ENCODE measurements at places on chromosomes 1 and 21. TPM values are rescaled to one million over a fixed set of nuclear protein-coding genes. Genes with fewer than 3 reads are reported as not detected.

- DNase-seq, result peak; percentile 76
These were observed 61.4 kb downstream of the OLFML2B start for GRCh38 chr1:161962091-161962887.

GRCh38 chr1:182143825-182144645 lies 82.5 kb upstream of the ZNF648 start:
- DNase-seq, result peak; percentile 85

DNA sequence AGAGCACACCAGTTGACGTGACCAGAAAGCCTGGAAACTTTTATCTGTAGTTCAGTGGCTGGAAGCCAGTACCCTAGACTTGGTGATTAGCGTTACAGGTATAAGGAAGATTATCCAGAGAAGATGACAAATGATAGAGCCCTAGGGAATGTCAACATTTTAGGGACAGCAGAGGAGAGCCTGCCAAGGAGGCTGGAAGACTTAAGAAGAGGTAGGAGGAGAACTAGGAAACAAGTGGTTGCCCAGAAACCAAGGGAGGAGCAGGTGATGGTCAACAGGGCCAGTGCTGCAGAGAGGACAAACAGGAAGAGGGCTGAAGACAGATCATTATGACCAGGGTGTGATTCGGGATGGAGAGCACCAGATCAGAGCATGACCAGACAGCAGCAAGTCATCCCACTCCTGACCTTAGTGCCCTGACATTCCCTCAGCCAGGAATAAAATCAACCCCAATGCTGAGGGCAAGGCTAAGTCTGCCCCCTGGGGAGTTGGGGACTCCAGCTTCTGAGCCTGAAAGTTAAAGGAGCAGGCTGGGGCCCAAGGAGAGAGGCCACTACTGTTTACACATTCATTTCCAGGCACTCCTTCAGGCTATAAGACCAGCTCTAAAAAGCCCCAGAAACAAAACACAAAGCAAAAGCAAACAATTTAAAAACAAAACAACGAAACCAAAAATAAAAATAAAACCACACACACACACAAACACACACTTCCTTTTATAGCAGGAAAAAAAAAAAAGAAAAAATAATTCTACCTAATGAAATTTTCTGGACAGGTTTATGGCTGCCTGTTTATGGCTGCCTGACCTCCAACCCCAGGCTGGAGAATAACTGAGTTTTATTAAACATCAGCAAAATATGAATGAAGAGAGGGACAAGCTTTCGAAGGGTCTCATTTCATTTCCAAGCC lies 48.6 kb upstream of the LRRC52 start:
- DNase-seq, result no peak

DNA sequence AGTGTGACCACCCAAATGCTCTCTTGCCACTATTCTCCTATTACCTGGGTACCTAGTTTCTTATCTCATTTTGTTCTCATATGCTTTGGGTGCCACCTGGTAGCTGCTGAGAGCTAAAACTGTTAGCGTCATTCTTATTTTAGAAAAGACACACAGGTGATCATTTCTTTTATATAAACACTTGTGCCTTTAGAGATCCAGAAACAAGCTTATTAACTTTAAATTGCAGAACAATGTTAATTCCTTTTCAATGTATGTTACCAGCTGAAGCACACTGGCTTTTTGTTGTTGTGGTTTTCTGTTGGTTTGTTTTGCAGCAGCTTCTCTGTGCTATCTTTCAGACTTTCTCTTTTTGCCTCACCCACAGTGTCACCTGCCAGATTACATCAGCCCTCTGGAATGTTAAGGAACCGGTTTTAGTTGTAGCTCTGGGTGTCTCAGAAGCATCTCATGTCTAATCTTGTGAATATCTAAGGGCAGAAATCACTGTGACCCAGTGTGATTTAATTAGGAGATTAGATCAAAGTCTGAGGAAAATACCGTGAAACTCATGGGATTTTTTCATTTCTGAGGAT lies 43.4 kb upstream of the SLC19A2 start:
- DNase-seq, result no peak

DNA sequence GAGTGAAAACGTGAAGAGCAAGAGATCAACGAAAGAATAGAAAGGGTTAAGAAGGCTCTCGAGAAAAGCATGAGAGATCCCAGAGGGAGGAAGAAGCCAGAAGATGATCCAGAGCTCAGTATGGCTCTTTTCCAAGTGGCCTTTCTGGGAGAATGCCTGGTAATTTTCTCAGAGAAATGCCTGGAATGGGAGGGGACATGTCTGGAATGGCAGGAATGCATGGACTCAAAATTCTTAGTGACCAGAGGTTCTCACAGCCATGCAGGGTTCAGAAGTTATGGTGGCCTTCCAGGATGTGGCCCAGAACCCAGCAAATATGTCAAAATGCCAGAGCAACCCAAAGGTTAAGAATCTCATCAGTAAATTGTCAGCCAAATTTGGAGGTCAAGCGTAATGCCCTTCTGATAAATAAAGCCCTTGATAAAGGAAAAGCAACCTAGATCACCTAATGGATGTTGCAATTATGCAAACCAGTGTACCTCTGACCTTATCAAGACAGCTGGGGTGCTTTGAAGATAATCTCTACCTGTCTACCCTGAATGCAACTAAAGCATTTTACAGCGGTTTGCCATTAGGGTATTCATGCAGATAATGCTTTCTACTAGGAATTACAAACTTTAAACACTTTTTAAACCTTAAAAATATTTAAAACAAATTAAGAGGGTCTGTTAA lies 53.1 kb downstream of the NBPF6 start:
- peak; percentile 7 for DNase-seq

- DNase-seq, result no peak
These were observed 63.1 kb upstream of the MUTYH start for GRCh38 chr1:45403298-45403697.

GRCh38 chr1:47563201-47563600 lies 125.4 kb downstream of the FOXD2 start:
- no peak for DNase-seq

DNA sequence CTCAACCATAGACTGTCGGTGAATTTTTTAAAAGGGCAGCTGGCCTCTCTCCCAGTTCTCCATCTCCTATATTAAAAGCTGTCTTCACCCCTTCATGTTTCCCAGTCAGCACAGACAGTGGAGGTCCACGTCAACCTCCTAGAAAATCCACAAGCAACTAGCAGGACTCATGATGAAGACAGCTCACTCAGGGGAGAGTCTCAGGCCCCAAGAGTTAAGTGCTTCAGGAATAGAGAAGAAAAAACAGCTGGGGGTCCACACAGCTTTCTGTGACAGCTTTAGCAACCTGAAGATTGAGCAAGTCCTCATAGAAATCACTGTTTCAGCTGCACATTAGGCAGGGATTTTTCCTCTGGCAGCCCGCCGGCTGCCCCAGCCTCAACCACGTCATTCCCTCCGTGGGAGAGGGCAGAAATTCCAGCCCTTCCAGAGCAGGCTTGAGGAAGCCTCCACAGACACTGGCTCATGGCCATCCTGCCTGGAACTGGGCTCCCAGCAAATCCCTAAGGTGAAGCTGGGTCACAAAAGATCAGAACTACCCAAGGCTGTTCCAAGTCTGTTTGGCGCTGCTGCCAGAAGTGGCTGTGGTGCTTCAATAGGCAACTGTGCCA lies 15.2 kb downstream of the GPR161 start:
- DNase-seq, result peak; percentile 81

DNA sequence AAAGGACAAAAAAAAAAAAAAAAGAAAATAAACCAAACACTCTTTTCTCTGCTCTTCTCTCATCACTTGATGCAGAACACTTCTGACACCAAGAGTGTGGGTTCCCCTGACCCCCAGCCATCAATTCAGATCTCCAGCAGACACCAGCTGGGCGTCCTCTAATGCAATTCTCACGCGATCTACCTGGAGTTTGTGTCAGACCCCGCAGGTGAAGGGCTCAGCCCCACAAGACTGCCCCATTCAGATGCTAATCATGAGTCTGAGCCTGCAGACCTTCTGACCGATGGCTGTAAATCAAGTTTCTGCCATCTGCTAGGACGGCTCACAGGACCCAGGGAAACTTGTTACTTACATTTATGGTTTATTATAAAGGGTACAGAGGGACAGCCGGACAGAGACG lies 133.6 kb upstream of the C1orf174 start:
- DNase-seq, result no peak

DNA sequence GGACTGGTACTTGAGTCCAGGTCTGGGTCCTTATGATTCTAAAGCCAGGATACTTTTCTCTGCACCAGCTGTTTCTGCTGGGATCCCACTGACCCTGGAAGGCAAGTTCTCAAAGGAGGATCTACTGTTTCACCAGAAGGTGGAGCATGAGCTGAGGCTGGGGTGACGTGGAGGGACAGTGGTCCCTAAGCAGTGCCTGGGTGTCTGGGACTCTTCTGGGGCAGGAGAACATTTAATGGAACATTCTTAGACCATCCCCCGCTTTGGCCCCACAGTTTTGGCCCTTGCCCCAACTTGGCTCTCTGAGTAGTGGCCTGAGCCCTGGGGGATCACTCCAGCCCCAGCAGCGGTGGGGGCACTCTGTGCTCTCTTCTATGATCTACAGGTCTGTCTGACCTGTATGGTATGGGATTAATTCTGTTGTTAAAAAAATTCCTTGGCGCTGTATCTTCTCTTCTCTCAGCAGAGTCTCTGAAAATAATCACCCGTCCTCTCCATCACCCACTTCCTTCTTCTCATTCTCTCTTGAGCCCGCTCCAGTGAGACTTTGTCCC lies 60.3 kb upstream of the CSF3R start:
- no peak for DNase-seq

- no peak for DNase-seq
These were observed 11.7 kb upstream of the MATN1 start for GRCh38 chr1:30735124-30735523.

DNA sequence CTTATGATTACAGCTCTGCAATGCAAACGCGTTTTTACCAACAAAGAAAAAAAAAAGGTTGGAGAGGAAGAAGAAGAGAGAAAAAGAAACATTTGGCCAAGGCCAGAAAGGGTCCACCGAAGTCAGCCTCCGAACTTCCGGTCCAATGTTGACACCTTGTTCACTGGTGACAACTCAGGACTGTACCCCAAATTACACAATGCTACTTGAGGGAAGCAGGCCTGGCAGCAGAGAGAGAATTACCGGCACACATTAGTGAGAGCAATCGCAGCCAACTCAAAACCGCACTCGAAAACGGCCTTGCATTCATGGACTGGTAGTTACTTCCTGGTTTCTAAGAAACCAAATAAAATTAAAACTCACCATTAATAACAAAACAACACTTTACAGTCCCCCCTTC lies 652.5 kb downstream of the KIF26B start:
- DNase-seq, result no peak

DNA sequence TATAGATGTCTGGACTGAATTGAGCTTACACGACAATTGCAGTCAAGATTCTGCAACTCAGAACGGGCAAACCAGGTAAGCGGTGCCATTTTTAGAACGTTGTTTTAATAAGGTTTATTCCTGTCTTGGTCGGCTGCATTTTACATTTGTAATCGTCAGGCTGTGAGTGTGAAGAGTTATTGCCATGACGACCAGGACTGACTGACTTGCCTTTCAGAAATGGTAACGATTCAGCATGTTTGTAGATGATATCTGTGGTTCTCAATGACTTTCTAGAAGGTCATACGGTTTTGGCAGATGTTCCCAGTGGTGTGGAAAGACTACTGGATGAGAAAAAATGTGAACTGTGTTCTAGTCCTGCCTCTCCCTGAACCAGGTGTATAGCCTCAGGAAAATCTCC lies 271.3 kb upstream of the B3GALT2 start:
- DNase-seq, result no peak

GRCh38 chr1:223319905-223320580 lies 43.9 kb downstream of the SUSD4 start:
- no peak for DNase-seq

DNA sequence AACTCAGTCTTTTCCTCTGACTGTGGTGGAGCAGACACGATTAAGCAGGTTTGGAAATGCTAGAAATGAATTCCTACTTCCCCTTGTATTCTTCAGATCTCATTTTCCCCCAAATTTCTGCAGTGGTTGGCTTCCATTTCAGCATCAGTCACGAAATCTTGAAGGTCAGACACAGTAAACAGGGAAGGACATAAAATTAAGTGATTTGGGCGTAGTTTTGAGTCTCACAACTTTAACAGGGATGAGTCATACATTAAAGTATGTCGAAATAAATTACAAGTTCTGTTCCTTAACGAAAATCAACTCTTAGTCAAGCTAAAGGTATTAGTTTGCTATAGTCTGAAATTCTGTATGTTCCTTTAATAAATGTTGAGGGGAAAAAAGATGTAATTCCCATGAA lies 61.1 kb downstream of the HNRNPR start:
- DNase-seq, result no peak

- no peak for DNase-seq
These were observed 5.9 kb upstream of the TFF2 start for GRCh38 chr21:42356650-42357049.

GRCh38 chr1:42418516-42418915 lies 37.3 kb downstream of the ZMYND12 start:
- no peak for DNase-seq

- no peak for DNase-seq
These were observed 775.6 kb downstream of the LTN1 start for GRCh38 chr21:28216976-28217523.

- peak; percentile 77 for DNase-seq
These were observed 120.6 kb downstream of the SLC45A1 start for GRCh38 chr1:8438489-8438888.

GRCh38 chr1:47709019-47709871 lies 271.4 kb downstream of the FOXD2 start:
- DNase-seq, result no peak

DNA sequence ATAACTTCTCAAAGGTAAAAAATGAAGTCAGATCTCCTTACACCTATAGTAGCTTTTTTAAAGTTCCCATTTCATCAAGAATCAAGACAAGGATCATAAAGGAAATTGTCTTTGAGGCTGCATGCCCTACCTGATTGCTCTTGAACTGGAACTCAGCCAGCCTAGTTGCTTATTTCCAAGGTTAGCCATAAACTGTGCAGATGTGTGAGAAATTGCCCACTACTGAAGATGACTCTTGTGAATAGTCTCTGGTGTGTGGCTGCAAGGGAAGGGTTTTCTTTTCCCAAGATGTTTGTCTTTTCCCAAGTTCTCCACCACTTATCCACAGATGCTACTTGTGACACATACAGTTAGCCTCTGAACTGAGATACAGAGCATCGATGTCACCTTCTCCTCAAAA lies 81.7 kb upstream of the DUSP10 start:
- no peak for DNase-seq

- peak; percentile 66 for DNase-seq
These were observed 93.9 kb upstream of the ADGRL2 start for GRCh38 chr1:81706650-81707435.

- peak; percentile 80 for DNase-seq
These were observed 8.1 kb upstream of the C1orf216 start for GRCh38 chr1:35726450-35727433.

GRCh38 chr1:227322376-227322775 lies 4.1 kb upstream of the CDC42BPA start:
- no peak for DNase-seq

FABP3 gene
- polyA plus RNA-seq, result 161 TPM

CD48 gene
- polyA plus RNA-seq, result 1.2 TPM

SAMD13 gene
- polyA plus RNA-seq, result 6.8 TPM

WLS gene
- polyA plus RNA-seq, result 83.2 TPM

SH2D2A gene
- polyA plus RNA-seq, result 0.76 TPM

RNU1-1 gene
- not detected for polyA plus RNA-seq

ADAM30 gene
- polyA plus RNA-seq, result not detected

FCRL1 gene
- 0.59 TPM for polyA plus RNA-seq

YBX1 gene
- polyA plus RNA-seq, result 927 TPM

LAMC1 gene
- 282 TPM for polyA plus RNA-seq

AGPAT3 gene
- 28.4 TPM for polyA plus RNA-seq

RPE65 gene
- polyA plus RNA-seq, result not detected

LEFTY1 gene
- 0.48 TPM for polyA plus RNA-seq

PGLYRP3 gene
- not detected for polyA plus RNA-seq

Data from muscle of back (tissue), 13 donors.